ENCODE measurements at places on chromosomes 5 and 9.

DNA sequence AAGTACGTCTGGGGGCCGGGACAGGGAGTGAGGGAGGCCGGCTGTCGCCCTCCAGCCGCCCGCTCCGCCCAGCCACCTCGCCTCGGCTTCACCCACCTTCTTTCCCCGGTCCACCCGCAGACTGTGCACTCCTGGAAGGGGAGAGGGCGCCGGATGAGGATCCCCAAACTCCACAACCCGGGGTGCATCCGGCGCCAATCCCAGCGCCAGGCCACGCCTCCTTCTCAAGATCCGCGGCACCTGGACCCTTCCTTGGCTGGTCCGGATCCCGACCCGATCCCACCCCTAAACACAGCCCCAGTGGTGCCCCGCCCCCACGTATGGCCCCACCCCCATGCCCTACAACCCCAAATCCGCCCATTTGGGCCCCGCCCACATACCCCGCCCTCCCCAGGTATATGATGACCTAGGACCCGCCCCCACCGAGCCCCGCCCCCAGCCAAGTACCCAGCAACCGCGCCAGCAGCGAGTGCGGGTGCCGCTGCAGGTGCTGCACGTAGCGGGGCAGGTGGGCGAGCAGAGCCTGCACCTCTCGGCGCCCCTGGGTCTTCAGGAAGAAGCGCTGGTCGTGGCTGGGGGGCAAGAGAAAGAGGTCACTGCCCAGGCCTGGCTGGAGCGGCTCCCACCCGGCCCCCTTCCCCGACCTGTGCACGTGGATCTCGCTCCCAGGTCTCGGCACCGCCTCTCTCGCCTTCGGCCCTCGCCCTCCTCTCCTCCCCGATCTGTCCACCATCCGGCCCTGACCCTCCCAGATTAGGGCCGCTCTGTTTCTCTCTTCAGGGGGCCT, 3.2 kb downstream of the PIP5KL1 start:
- peak; percentile 79 for DNase-seq
- H3K27ac ChIP-seq = no peak overlapping the region
- peaks cover 9% of the 10 kb centered on the region for H3K4me1 ChIP-seq
- no peaks in the 10 kb centered on the region for H3K36me3 ChIP-seq

- H3K4me3 ChIP-seq = no peak overlapping the region
- H3K4me1 ChIP-seq = no peaks in the 10 kb centered on the region
- H3K27me3 ChIP-seq = no peaks in the 10 kb centered on the region
- H3K27ac ChIP-seq = no peak overlapping the region
- peaks cover 2% of the 10 kb centered on the region for H3K36me3 ChIP-seq
- DNase-seq = no peak
These were observed 175.0 kb downstream of the GNAQ start for GRCh38 chr9:77856615-77857014.

- no peaks in the 10 kb centered on the region for H3K4me1 ChIP-seq
- no peak overlapping the region for H3K27ac ChIP-seq
- no peaks in the 10 kb centered on the region for H3K27me3 ChIP-seq
- H3K4me3 ChIP-seq = no peak overlapping the region
- DNase-seq = no peak
These were observed 271.3 kb downstream of the KIAA0825 start for GRCh38 chr5:94347130-94347529.

DNA sequence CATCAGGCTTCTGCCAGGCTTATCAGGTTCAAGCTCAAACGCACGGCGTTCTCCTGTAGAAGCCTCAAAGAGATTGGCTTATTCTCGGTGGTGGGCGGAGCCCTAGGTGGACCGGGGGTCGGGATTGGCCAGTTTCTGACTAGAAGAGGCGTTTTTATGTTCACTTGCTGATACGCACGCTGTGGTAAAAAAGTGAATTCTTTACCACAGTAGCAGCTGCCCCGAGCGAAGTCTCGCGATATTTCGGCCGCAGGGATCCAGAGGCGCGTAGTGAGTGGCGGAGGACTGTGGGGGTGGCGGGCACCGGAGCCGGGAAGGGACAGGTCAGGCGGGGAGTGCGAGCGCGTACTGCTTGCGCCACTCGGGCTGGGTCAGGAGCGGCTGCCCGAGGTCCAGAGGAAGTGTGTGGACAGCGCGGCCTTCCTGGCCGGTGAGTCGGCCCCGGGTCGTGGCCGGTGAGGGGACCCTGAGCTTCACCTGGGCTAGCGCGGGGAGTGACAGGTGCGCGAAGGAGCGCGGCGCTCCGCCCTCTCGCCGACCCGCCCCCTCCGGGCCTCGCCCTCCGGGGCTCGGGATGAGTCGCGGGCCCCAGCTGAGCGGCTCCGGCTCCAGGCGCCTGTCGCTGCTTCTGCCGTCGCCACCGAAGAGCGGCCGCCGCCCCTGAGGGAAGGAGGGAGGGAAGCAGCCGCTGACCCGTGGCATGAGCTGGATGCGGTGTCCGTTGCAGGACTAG, at the start of gene DMXL1:
Gene DMXL1 (plus strand): TSS at position 260 of the 733 bp plus-strand sequence. CDS start 483 bp downstream, outside the sequence.
- peak within 1 kb of the TSS; percentile 83 for H3K4me3 ChIP-seq
- DNase-seq = peak; percentile 99
- peak within 1 kb of the TSS; percentile 97 for H3K27ac ChIP-seq
- no peaks in the 10 kb centered on the region for H3K27me3 ChIP-seq
- H3K36me3 ChIP-seq = no peaks in the 10 kb centered on the region

DNA sequence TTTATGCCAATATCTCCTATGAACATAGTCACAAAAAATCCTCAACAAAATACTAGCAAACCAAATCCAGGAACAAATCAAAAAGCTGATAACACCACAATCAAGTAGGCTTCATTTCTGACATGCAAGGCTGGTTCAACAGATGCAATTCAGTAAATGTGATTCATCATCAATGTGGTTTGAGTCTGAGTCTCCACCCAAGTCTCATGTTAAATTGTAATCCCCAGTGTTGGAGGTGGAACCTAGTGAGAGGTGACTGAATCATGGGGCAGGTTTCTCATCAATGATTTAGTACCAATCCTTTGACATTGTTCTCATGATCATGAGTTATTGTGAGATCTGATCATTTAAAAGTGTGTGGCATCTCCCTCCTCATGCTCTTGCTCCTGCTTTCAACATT, 1072.7 kb downstream of the NR2F1-AS1 start:
- no peak overlapping the region for H3K4me3 ChIP-seq
- H3K27ac ChIP-seq = no peak overlapping the region
- H3K27me3 ChIP-seq = no peaks in the 10 kb centered on the region
- no peak for DNase-seq

DNA sequence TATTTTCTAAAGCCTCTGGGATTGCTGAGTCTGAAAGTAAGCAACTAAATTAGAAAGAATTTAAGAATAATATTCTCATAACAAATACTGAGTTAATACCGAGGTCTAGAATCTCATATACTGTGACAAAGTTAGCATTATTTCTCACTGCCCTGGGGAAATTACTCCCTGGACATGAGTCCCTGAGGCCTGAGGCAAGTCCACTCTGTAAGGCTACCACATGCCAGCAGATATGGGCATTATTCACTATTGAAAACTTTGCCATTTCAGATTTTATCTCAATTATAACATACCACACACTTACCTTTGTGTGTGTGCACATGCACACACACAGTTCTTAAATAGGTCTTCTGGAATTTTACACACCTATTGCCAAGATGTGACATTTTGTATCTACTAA, 22.9 kb downstream of the ELL2 start:
- no peak overlapping the region for H3K27ac ChIP-seq
- no peaks in the 10 kb centered on the region for H3K27me3 ChIP-seq
- no peaks in the 10 kb centered on the region for H3K36me3 ChIP-seq
- no peak overlapping the region for H3K4me3 ChIP-seq

DNA sequence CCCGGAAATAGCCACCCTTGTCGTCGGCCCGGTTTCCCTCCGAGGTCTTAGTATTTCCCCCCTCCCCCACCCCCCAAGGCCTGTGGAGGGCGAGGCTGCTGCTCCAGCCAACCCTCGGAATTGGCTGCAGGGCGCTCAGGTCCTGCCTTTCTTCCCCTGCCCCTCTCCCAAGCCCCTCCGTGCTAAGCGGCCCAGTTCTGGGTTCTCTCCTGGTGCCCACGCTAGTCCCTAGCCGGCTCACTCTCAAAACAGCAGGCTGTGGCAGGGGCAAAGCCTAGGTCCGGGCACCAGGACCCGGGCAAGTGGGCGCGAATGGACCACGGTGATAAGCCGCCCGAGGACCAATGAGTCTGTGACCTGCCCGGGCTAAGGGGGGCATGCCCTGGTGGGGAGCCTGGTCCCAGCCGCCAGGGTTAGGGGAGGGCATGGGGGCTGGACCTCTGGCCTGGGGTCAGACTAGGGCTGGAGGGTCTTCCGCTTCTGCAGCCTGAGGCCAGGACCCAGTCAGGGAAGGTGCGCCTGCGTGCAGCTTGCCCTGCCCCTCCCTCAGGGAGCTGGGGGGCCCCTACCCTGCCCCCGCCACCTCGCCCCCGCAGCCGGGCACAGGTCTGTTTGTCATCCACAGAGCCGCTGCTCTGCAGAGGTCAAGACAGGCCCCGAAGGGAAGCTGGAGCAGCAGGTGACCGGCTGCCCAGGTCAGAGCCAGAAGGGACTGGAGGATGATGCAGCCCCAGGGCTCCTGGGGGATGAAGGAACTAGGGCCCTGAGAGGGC, 5.0 kb upstream of the IRX4 start:
- no peak overlapping the region for H3K27ac ChIP-seq
- no peaks in the 10 kb centered on the region for H3K36me3 ChIP-seq
- H3K4me3 ChIP-seq = no peak overlapping the region
- peaks cover 8% of the 10 kb centered on the region for H3K27me3 ChIP-seq
- DNase-seq = no peak

DNA sequence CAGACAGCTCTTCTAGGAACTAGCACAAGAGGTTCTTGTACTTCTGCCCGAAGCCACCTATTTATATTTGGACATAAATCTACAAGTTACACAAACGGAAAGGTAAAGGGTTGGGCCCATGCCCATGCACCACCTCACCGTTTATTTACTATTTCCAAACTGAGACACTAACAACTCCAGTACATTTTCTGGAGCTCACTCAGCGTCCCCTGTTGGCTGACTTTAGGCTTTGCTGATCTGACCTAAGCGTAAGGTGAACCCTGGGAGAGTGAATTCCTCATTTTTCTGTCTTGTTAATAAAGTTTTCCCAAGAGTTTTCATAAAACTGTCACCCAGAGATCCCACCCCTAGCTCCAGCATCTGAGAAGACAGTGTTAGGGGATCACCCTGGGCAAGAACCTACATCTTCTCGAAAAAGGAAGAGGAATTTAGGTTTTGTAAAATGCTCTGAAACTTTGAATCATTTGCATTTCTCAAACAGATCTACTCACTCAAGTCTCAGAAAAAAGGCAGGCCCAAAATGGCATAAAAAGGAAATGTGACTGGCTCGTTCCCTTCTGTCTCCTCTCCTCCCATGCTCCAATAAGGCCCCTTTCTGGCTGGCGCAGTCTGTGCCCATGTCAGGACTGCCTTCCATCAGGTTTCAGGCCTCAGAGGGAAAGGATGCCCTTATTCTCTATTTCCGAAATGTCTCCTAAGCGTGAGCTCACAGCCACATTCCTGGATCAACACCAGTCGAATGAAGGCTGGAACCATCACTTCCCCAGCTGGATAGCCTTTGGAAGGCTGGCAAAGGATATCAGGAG, 201.3 kb downstream of the FANCC start:
- no peaks in the 10 kb centered on the region for H3K27me3 ChIP-seq
- H3K4me1 ChIP-seq = no peaks in the 10 kb centered on the region
- peaks cover 2% of the 10 kb centered on the region for H3K36me3 ChIP-seq
- H3K27ac ChIP-seq = no peak overlapping the region
- DNase-seq = no peak

GRCh38 chr9:108058135-108058814, 568.7 kb upstream of the KLF4 start:
- H3K4me1 ChIP-seq = no peaks in the 10 kb centered on the region
- DNase-seq = no peak
- no peak overlapping the region for H3K27ac ChIP-seq
- no peak overlapping the region for H3K4me3 ChIP-seq

GRCh38 chr5:108747111-108747773, 455 bp upstream of the FER start:
- H3K27me3 ChIP-seq = no peaks in the 10 kb centered on the region
- peaks cover 13% of the 10 kb centered on the region for H3K4me1 ChIP-seq
- no peak for DNase-seq

Data from T-cell (primary cell).